Activated CD8-positive, alpha-beta T cell treated with anti-CD3 and anti-CD28 coated beads for 36 hours (primary cell): ENCODE measurements at places on chromosomes 5 and 9.

DNA sequence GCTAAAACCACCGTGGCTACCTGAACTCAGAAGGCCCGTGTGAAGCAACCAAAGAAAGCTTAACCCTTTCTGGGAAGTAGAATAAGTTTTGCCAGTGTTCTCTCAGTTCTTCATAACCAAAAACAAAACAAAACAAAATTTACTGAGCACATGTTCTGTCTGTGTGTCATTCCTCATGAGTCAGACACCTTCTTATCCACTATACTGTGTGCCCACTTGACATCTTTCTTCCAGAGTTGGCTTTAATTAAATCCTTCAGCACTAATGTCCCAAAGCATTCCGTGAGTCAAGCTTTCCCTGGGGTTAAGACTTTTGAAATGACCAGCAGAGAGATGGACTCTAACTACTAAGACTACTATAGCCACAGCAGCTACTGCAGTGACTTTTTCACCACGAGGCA lies 61.3 kb downstream of the GLIS3 start:
- DNase-seq, result no peak

GRCh38 chr5:55063220-55063863 lies 39.1 kb upstream of the GZMA start:
- DNase-seq, result no peak

- no peak for DNase-seq
Measured at GRCh38 chr5:10235350-10235749, 14.3 kb downstream of the ATPSCKMT start.

DNA sequence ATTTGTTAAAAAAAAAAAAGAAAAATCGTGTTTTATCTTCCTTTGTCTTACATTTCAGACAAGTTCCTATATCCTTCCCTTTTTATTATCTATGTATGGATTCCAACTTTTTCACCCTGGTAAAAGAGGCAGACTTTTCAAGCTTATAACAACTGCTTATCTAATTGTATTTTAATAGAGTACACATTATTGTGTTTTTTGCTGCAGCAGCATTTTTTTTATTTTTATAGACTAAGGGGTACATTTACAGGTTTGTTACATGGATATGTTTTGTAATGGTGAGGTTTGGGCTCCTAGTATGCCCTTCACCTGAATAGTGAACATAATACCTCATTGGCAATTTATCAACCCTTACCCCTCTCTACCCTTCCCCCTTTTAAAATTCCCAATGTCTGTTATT lies 195.0 kb upstream of the RGMB start:
- DNase-seq, result no peak

GRCh38 chr5:116355819-116356601 lies 218.6 kb downstream of the SEMA6A start:
- no peak for DNase-seq

DNA sequence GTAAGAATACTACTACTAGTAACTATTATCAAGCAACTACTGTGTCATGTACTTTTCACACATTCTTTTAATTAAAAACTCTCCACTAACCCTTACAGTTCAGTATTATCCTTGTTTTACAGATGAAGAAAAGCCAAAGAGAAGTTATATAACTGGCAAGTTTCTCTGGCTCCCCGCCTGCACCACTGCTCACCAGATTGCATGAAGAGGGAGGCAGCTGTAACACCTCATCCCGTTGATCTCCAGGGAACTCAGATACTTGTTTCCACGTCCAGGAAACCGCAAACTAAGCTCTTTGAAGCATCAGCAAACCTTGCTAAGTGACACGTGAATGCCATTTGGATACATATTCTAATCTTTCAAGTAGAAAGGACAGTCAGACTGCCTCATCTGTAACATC lies 70.3 kb downstream of the RIGI start:
- DNase-seq, result no peak

- no peak for DNase-seq
Measured at GRCh38 chr9:86926145-86926544, 21.2 kb downstream of the GAS1 start.

- DNase-seq, result no peak
Measured at GRCh38 chr9:107948086-107948485, 458.5 kb upstream of the KLF4 start.

- DNase-seq, result no peak
Measured at GRCh38 chr5:38433160-38433861, 123.1 kb downstream of the LIFR start.

GRCh38 chr9:114271556-114272510 lies 51.1 kb upstream of the ORM1 start:
- peak; percentile 35 for DNase-seq

- no peak for DNase-seq
Measured at GRCh38 chr9:135332979-135333748, 146.4 kb upstream of the PPP1R26 start.

DNA sequence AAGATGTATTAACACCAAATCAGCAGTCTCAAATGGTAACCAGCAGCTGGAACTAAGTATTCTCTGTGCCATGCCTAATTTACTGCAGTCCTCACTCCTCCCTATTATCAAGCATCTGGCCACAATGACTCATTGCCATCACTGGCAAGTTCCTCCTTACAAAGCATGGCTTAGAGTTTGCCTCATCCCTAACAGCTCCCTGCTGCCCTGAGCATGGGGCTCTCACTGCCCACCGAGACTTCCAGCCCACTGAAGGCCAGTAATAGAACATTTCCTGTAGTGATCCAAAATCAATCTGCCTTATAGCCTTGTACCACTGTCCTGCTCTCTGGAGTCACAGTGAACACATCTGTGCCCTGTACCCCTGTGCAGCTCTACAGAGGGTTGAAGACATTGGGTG lies 211.9 kb upstream of the TRIM32 start:
- no peak for DNase-seq

- no peak for DNase-seq
Measured at GRCh38 chr9:112861638-112862555, 28.8 kb downstream of the SLC46A2 start.

GRCh38 chr9:102273952-102274351 lies 535.5 kb upstream of the GRIN3A start:
- DNase-seq, result no peak

DNA sequence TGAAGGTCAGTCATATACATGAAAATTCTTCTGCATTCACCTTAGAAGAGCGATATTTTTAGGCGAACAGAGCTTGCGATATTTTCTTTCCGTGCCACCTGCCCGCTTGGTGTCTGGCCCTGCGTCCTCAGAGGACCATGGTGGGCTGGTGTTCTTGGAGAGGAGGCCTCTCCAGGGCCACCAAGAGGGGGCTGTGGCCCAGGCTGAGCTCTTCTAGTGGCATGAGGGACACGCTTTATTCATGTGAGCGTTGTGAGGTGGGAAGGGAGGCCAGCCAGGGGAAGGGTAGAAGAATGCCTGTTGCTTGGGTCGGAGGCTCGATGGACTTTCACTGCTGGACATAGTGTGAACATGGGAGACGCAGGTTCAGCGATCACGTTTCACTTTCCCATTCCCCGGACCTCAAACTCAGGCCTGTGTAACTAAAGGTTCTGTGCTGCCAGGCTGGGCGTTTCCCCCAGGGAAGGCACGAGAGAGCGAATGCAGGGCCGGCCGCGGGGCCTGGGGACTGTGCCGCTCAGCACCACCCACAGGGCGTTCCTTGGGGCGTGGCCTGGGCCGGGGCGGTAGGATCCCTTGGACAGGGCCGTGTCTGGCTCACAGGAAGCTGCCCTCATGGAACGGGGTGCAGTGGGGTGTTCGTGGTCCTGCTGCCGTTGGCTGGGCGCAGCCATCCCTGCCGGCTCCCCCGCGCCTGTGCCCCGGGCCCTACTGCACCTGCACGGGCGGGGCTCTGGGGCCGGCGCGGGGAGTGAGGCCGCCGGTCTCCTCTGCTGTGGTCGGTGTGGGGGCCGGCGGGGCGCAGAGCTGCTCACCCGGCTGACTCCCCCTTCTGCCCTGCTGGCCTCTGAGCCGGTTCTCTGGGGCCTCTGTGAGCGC lies 40.7 kb upstream of the CLPTM1L start:
- DNase-seq, result peak; percentile 88

DNA sequence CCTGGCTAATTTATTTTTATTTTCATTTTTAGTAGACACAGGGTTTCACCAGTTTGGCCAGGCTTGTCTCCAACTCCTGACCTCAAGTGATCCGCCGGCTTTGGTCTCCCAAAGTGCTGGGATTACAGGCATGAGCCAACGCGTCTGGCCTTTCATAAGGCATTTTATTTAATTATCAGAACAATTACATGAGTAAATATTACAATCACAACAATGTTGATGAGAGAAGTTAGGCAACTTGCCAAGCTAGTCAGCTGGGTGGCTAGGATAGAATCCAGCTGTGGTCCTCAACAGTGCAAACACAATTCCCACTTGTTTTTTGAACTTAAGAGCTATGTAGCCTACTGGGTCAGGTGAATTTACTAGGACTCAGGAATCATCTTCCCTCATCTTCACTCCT lies 22.0 kb downstream of the C9orf57 start:
- no peak for DNase-seq

GRCh38 chr5:131210151-131210510 lies 39.4 kb downstream of the LYRM7 start:
- DNase-seq, result no peak

- DNase-seq, result peak; percentile 80
Measured at GRCh38 chr9:132769906-132770769, 99.9 kb downstream of the GTF3C4 start.

- no peak for DNase-seq
Measured at GRCh38 chr9:2050236-2050635, 35.1 kb downstream of the SMARCA2 start.

DNA sequence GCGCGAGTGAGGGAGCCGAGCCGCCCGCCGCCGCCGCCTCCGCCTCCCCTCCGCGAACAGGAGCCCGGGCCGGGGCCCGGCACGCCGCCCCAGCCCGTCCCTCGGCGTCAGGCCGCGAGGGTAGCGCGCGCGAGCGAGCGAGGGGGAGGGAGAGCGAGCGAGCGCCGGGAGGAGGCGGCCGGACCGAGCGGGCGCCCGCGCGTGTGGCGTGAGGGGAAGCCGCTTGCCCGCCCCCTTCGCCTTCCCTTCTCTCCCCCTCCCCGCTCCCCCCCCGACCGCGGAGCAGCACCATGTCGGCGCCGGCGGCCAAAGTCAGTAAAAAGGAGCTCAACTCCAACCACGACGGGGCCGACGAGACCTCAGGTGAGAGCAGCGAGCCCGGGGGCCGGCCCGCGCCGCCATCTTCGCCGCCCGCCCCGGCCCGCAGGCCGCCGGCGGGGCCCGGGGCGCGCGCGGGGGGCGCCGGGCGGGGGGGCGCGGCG lies 312 bp downstream of the SET start:
- DNase-seq, result peak; percentile 57

- no peak for DNase-seq
Measured at GRCh38 chr9:33703430-33704102, 91.8 kb upstream of the PRSS3 start.

DNA sequence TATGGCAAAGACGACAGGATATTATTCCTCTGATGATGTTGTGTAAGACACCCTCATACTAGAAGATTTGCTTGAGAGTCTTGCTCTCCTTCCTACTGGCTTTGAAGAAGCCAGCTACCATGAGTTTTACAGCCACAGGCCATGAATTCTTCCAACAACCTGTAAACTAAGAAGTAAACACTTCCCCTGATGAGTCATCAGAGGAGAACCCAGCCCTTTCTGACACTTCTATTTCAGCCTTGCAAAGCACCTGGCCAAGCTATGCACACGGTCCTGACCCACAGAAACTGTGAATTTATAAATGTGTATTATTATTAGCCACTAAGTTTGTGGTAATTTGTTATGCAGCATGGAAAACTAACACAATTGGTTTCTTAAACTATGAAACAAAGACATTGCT lies 288.8 kb upstream of the ADAMTSL1 start:
- no peak for DNase-seq

- no peak for DNase-seq
Measured at GRCh38 chr5:97087138-97087537, 55.3 kb downstream of the LIX1 start.

DNA sequence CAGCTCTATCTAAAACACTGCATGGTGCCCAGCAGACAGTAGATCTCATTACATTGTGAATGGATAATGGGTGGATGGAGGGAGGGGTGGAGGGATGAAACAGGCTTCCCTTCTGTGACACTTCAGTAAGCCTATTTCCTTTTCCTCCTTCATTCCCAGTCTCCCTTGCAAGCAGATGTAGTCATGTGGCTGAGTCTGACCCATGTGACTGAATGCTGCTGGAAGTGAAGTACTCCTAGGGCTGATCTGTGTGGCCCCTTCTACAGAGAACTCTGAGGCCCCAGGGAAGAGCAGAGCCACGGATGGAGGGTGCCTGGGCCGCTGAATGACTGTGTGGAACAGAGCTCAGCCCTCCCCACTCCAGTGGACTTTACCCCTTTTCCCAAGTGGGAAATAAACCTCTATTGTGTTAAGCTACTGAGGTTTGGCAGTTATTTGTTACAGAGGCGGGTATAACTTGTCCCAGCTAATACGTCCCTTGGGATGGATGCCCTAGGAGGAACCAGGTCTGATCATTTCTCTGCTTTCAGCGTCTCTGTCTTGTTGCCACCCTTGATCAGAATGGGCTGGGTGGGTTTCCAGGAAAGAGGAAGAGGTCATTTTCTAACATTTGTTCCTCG lies 176.1 kb upstream of the MVB12B start:
- no peak for DNase-seq

GRCh38 chr9:75455444-75455921 lies 367.2 kb downstream of the OSTF1 start:
- no peak for DNase-seq

DNA sequence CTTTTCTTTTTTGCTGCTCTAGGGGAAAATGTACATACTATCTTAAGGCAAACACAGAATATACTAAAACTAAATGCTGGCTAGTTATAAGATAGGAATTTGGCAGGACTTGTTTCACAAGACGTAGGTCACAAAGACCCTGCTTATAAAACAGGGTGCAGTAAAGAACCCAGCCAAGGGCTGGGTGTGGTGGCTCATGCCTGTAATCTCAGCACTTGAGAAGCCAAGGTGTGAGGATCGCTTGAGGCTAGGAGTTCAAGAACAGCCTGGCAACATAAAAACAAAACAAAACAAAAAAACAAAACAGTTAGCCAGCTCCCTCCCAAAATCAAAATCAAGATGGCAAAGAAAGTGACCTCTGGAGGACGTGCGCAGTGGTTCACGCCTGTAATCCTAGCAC lies 49.5 kb upstream of the DENND4C start:
- no peak for DNase-seq

GRCh38 chr5:74056789-74057164 lies 430.8 kb downstream of the ARHGEF28 start:
- DNase-seq, result no peak

- DNase-seq, result no peak
Measured at GRCh38 chr5:160929360-160929759, 77.3 kb upstream of the ATP10B start.

GRCh38 chr9:122949696-122950095 lies 8.9 kb downstream of the RABGAP1 start:
- no peak for DNase-seq

- DNase-seq, result no peak
Measured at GRCh38 chr9:137421838-137422603, 941 bp downstream of the EXD3 start.

GRCh38 chr9:125304273-125304672 lies 42.6 kb downstream of the GAPVD1 start:
- no peak for DNase-seq

GRCh38 chr5:56142614-56143372 lies 90.3 kb downstream of the ANKRD55 start:
- peak; percentile 26 for DNase-seq

GRCh38 chr5:173793648-173794548 lies 94.3 kb upstream of the CPEB4 start:
- DNase-seq, result no peak
